MCF 10A (cell line): ENCODE measurements at places on chromosomes 5 and 9. TPM values are rescaled to one million over a fixed set of nuclear protein-coding genes. Genes with fewer than 3 reads are reported as not detected.

DNA sequence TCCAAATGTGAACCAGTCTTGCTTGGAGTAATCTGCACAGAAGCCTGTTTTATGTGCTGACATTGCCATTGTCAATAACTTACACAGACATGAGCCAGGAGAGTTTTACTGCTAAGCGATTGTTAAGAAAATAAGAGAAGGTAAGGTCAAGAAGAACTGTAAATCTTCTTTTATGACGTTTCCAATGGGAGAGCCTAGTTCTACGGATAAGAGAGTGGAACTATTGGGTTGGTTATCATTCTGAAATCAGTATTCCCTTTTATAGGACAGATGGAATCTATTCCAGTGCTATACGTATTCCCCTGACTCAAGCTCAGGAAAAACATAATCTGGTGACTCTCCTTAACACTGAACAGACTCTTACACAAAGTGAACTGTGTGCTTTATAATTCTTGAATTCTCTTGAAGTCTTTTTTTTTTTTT lies 137.9 kb upstream of the OTULINL start:
- H3K4me3 ChIP-seq: no peak overlapping the region
- H3K4me1 ChIP-seq: peaks cover 4% of the 10 kb centered on the region
- H3K36me3 ChIP-seq: peaks cover 21% of the 10 kb centered on the region
- no peaks in the 10 kb centered on the region for H3K27me3 ChIP-seq
- DNase-seq: no peak

DNA sequence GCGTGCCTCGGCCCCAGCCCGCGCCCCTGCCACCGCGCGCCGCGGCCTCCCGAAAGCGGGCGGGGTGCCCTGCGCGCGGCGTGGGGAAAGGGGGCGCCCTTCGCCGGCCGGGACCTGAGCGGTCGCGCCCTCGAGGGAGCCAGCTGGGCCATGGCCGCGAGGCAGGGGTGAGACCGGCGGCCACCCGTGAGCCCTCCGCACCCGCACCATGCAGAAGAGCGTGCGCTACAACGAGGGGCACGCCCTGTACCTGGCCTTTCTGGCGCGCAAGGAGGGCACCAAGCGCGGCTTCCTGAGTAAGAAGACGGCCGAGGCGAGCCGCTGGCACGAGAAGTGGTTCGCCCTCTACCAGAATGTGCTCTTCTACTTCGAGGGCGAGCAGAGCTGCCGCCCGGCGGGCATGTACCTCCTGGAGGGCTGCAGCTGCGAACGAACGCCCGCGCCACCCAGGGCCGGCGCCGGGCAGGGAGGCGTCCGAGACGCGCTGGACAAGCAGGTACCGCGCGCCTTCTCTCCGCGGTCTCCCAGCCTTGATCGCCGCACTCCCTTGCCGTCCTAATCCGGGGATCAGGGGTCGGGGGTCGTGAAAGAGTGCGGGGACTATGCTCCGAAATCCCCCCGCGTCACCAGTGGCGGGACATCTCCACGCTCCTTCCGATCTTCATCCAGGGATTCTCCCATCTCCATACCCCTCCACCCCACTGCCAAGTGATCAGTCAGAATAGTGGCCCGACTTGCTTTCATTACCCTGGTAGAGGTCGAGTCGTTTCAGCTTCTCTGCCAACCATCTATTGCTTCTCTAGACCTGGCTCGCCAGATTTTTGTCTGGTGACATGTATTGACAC lies 590 bp downstream of the RASGRF2 start:
- H3K27me3 ChIP-seq: peaks cover 26% of the 10 kb centered on the region
- DNase-seq: no peak
- H3K27ac ChIP-seq: no peak overlapping the region
- no peak overlapping the region for H3K4me3 ChIP-seq

DNA sequence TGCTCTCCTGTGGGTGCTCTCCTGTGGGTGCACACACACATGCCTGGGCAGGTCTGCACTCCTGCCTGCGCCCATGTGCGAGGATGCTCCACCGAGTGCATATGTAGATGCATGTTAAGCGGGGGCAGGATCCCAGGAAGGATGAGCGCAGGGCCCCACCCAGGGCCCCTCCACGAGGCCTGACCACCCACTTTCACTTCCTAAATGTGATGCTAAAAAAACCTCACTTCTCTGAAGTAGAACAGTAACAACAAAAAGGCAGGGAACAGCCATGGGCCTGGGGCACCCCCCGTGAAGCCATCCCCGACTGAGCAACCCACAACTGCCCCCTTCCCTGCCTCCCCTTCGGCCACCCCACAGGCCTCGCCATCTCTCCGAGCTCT lies 48.2 kb upstream of the SARDH start:
- no peak for DNase-seq
- H3K27me3 ChIP-seq: no peaks in the 10 kb centered on the region
- H3K36me3 ChIP-seq: peaks cover 25% of the 10 kb centered on the region
- no peaks in the 10 kb centered on the region for H3K4me1 ChIP-seq
- H3K4me3 ChIP-seq: no peak overlapping the region

The TNFSF8 gene
- not detected in 2 replicates for total RNA-seq

The RNF180 gene
- total RNA-seq: 6.0 and 7.4 TPM in 2 replicates

GRCh38 chr9:134317790-134318414 lies 8.4 kb upstream of the RXRA start:
- peaks cover 5% of the 10 kb centered on the region for H3K27me3 ChIP-seq
- no peak for DNase-seq
- H3K27ac ChIP-seq: no peak overlapping the region
- peaks cover 4% of the 10 kb centered on the region for H3K36me3 ChIP-seq
- H3K4me3 ChIP-seq: no peak overlapping the region
- no peaks in the 10 kb centered on the region for H3K4me1 ChIP-seq
